ENCODE measurements at places on chromosomes 7 and 10.

DNA sequence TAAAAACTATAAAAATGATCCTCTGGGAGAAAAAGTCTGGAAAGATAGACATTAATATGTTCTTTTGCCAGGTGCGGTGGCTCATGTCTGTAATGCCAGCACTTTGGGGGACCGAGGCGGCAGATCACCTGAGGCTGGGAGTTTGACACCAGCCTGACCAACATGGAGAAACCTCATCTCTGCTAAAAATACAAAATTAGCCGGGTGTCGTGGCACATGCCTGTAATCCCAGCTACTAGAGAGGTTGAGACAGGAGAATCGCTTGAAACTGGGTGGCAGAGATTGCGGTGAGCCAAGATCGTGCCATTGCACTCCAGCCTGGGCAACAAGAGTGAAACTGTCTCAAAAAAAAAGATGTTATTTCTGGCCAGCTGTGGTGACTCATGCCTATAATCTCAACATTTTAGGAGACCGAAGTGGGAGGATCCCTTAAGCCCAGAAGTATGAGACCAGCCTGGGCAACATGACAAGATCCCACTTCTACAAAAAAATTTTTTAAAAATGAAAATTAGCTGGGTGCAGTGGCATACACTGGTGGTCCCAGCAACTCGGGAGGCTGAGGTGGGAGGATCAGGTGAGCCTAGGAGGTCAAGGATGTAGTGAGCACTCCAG is 101.9 kb upstream of the LRRN3 start:
- DNase-seq, result no peak

- no peak for DNase-seq
Measured at GRCh38 chr10:51708609-51709008, 9.2 kb upstream of the CSTF2T start.

DNA sequence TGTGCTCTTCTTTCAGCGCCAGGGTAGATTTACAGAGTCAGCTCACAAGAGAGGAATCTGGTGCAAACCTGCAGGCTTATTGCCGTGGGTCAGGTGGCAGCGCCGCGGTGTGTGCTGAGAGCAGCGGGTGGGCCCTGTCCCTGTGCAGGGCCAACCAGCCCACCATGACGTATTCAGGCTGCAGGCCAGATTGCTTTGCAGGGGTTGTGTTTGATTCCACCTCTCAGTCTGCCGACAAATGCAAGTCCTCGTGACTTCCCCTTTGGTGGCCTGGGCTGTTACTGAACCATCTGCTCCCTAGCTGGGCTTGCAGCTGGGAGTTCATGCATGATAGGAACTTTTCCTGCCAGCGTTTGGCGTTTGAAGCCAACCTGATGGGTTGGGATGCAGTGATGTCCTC is 66.7 kb upstream of the LEP start:
- peak; percentile 29 for DNase-seq

- DNase-seq, result no peak
Measured at GRCh38 chr10:104505521-104506042, 135.5 kb upstream of the SORCS3 start.

- no peak for DNase-seq
Measured at GRCh38 chr10:96023168-96023567, 20.2 kb upstream of the CCNJ start.

- DNase-seq, result no peak
Measured at GRCh38 chr7:8390262-8390626, 43.2 kb upstream of the NXPH1 start.

- peak; percentile 84 for DNase-seq
Measured at GRCh38 chr10:110671788-110672579, 27.8 kb downstream of the RBM20 start.

DNA sequence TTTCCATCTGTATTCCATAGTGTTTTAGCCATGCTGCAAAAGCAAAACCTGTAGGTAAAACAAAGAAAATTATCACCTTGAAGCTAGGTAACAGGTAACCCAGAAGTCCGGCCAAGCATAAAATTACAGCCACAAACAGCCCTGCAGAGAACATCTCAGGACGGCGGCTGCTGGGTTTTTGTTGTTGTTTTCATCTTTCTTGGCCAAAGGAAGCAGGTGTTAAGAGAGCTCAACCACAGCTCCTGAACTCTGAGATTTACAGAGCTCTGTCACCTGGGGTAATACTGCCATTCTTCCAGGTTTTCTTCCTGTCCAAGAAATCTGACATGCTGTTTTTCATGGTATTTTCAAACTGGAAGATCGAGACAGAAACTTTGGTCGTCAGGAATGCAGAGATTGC is 847 bp upstream of the SCIN start:
- no peak for DNase-seq

DNA sequence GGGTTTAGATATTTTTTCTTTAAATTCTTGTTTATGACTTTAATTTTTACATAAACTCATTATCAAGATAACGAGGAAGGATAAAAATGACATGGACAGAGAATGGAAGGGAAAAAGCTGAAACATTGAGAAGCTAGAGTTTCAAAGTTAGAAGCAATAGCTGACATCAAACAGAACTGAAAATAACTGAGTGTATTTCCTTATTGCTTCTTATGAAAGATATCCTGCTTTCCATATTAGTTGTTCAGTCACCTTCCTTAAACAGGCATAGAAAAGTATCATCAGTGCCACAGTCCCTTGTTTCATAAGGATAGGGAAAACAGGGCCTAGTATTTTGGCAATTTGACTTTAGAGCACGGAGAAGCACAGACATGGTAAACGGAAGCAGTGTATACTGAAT is 460.5 kb upstream of the GHITM start:
- DNase-seq, result no peak

DNA sequence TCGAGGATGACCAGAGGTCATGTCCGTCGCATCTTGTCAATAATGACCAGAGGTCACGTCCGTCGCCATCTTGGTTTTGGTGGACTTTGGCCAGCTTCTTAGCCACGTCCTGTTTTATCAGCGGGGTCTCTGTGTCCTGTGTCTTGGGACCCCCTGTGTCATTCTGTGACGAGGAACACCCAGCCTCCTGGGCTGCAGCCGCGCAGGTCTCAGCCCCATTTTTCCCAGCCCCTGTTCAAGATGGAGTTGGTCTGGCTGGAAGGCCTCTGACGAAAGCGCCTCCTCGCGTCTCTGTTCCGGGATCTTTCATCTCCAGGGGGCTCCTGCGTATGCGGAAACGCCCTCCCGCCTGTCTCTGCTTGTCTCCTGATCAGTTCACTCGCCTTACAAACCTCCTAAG is 134.2 kb downstream of the ELFN1 start:
- DNase-seq, result peak; percentile 18

GRCh38 chr7:31724696-31725095 is 37.7 kb downstream of the PPP1R17 start:
- DNase-seq, result no peak

- no peak for DNase-seq
Measured at GRCh38 chr7:94228678-94229077, 166.0 kb upstream of the COL1A2 start.

DNA sequence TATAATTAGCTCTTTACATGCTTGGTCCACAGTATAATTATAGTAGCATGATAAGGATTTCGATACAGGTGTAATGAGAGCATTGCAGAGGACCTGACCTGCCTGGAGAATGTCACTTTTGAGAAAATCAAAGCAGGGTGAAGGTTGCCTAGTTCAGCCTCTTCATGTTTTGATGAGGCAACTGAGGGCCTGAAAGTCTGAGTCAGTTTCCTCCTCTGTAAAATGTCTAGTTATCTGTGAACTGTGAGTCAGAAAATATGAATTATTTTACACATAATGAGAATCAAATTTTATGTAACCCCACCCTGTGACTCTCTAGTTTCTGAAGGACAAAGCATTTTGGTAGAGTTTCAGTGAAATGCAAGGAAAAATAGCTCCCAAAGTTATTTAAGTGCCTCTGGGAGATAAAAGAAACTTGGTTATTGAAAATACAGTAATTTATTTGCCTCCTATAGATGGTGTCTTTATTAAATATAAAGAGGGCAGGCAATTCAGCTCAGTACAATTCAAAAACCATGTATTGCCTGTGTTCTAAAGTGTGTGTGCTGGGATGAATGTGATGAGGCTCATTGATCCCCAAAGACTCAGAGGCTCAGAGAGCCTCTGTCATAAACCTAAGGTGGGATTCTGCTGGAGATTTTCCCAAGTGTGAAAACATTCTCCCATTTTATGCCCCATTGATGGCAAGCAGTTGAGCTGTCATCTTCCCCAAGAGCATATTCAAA is 37.3 kb upstream of the SAMD9L start:
- DNase-seq, result no peak

DNA sequence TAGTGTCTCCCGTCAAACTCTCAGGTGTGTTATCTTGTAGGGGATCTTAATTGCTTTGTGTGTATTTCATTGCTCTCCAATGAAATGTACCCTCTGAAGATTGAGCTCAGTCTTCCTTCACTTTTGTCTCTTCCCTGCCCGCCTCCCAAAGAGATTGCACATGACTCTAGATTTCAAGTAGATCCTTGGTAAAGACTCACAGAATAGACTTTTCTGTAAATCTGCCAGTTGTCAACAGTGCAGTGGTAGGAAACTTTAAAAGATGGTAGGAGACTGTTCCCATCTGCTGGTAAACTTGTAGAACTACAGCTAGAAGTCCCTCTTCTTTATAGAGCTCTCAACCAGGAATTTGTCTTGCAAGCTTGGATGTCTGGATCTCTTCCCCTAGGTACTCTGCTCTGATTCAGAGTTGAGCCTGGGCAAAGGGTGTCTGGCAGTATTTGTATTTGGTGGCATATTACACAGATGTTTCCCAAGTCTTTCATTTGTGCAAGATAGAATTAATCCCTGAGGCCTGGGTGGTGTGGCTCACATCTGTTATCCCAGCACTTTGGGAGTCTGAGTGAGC is 9.6 kb downstream of the CCL26 start:
- peak; percentile 40 for DNase-seq

DNA sequence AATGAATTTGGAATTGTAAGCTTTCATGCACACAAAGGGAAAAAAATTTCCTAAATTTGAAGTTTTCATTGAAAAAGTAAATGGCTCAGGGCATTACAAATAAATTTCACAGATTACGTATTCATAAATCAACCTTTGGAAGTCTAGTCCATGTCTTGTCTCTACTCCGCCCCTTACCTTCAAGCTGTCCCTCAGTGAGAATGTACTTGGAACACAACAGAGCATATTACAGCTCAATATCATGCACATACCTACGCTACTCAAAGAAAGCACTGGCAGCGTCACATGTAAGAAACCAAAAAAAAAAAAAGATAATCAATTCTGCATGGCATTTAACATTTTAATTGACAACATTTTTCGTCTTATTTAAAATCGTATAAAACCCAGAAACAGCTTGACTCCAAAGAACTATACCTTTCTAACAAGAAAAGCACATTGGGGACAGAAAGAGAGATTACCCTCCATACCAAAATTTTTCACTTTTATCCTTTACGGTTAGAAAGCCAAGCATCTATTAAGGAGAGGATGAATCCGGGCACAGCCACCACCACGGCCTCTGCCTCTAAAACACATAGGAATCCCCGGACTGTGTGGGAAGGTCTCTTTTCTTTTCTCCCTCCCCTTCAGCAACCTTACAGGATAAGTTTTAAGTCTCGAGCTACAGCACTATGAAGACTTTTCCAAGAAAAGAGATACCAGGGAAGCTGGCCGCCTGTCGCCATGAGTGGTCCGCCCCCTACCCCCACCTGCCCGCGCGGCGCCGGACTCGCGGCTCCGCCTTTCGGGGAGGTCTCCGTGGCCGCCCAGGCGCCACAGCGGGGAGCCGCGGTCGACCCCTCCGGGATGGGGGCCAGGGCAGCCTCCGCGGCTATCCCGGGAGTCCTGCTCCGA is 1.1 kb downstream of the JMJD1C start:
- no peak for DNase-seq

DNA sequence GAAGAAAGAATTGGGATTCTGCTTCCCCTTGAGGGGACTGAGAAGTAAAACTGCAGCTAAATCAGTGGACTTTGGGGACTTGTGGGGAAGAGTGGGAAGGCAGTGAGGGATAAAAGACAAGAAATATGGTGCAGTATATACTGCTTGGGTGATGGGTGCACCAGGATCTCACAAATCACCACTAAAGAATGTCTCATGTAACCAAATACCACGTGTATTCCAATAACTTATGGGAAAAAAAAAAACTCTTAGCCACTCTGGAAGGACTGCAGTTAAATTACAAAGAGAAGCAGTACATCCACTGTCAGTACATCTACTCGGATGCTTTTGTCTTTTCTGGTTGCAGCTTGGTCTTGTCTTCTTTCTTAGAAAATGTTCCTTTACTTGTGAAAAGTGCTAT is 27.4 kb upstream of the GOT1 start:
- no peak for DNase-seq

GRCh38 chr10:8628351-8628750 is 573.9 kb downstream of the GATA3 start:
- DNase-seq, result peak; percentile 54

- peak; percentile 79 for DNase-seq
Measured at GRCh38 chr10:98466861-98467505, 20.2 kb upstream of the HPS1 start.

- peak; percentile 67 for DNase-seq
Measured at GRCh38 chr7:101953248-101953819, 135.9 kb downstream of the CUX1 start.

- DNase-seq, result no peak
Measured at GRCh38 chr7:46939089-46939488, 642.8 kb downstream of the TNS3 start.

- no peak for DNase-seq
Measured at GRCh38 chr10:26455567-26456315, 17.6 kb downstream of the APBB1IP start.

DNA sequence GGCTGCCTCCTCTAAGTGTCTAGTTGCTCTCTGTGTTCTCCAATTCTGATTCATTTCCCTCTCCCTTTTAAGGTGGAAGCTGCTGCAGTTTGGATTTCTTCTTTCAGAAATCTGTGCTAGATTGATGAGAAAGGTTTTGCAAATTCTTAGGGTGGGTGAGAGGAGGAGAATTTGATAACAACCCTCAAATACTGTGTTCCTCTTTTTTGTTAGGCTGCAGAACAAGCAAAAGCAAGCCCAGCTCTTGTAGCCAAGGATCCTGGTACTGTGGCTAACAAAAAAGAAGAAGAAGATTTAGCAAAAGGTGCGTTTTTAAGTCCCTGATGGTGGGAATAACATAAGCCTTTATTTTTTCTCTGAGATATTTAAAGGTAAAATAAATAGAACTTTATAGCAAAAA is 49.1 kb downstream of the STAM start:
- no peak for DNase-seq

DNA sequence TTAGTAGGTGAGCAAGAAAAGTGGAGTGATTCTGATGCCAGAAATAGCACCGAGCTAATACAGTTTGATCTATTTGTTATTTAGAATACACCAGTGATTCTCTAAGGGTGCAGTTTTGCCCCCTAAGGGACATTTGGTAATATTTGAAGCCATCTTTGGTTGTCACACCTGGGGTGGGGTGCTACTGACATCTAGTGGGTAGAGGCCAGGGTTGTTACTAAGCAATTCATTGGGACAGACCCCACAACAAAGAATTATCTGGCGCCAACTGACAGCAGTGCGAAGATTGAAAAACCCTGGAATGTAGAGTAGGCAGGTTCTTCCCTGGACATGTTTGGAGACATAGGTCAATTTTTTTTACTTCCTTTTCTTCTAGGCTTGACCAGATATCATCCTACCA is 14.6 kb downstream of the PALS2 start:
- DNase-seq, result peak; percentile 63

GRCh38 chr7:95059842-95060313 is 152.5 kb downstream of the PPP1R9A start:
- DNase-seq, result no peak

- DNase-seq, result no peak
Measured at GRCh38 chr10:29980084-29980483, 79.3 kb downstream of the JCAD start.

All from ELF-1 (cell line).